ENCODE measurements at places on chromosomes 2 and 18.
A peak's percentile ranks its signal among the peaks of the same experiment; 100 is the strongest.

DNA sequence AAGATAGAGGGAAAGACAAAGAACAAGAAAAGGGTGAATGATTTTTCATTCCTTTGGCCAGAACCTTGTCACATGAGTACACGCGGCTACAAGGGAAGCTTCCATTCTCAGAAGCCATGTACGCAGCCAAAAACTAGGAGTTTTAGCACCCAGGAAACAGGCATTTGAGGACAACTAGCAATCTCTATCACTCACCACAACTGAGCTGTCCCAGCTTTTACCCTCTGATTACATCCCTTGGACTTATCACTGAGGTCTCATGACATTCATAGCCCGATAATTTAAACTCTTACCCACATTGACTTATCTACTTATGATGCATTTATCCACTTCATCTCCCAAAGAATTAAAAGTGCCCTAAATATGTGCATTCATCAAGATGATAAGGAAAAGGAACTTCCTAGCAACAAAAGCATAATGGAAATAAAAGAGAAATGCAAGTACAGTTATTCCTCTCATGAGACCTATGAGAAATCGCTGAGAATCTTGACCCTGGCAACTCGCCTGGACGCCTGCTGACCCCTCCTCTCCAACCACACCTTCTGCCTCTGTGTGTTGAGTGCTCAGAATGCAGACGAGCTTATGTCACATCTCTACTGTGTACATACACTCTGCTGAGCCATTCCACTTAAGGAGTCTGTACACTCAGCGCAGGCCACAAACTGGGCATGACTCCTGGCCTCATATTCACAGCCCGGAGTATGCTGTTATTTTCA, 28.7 kb upstream of the MFSD6 start:
- no peak for DNase-seq

DNA sequence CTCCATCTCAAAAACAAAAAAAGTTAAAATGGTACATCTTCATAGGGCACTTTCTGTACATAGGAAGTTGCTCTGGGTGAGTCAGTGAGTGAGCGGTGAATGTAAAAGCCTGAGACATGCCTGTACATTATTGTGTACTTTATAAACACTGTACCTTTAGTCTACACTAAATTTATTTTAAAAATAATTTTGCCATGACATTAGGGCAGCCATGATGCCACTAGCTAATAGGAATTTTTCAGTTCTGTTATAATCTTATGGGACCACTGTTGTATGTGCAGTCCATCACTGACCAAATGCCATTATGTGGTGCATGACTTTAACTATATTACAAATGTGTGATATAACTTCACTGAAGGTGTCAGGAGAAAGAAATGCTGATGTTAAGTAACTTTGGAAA, 11.0 kb upstream of the TXNDC2 start:
- DNase-seq: peak; percentile 33

DNA sequence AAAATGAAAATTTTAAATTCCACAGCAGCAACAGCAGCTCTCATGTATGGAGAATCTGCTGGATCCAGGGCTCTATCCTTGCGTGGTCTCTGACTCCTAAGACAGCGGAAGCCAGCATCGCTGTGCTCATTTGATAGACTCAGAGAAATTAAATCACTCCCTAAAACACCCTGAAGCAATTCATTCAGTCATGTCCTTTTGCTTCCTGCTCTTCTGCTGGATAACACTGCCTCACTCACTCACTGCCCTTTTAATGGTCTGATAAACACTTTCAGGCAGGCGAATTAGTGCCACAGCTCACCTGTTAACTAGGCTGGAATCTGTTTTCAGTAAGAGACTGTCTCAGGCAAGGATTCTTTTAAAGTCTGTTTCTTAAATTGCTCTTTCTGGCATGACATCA, 10.0 kb downstream of the WIPF1 start:
- no peak for DNase-seq

GRCh38 chr2:198143793-198144192, 339.4 kb downstream of the PLCL1 start:
- no peak for DNase-seq

GRCh38 chr18:70195852-70196434, 9.5 kb downstream of the RTTN start:
- DNase-seq: peak; percentile 66

GRCh38 chr2:234451852-234452625, 44.8 kb downstream of the ARL4C start:
- DNase-seq: peak; percentile 96

- DNase-seq: peak; percentile 65
These were observed 46.7 kb downstream of the GLS start for GRCh38 chr2:190927301-190927700.

GRCh38 chr18:23550898-23551297, 35.4 kb downstream of the NPC1 start:
- no peak for DNase-seq

DNA sequence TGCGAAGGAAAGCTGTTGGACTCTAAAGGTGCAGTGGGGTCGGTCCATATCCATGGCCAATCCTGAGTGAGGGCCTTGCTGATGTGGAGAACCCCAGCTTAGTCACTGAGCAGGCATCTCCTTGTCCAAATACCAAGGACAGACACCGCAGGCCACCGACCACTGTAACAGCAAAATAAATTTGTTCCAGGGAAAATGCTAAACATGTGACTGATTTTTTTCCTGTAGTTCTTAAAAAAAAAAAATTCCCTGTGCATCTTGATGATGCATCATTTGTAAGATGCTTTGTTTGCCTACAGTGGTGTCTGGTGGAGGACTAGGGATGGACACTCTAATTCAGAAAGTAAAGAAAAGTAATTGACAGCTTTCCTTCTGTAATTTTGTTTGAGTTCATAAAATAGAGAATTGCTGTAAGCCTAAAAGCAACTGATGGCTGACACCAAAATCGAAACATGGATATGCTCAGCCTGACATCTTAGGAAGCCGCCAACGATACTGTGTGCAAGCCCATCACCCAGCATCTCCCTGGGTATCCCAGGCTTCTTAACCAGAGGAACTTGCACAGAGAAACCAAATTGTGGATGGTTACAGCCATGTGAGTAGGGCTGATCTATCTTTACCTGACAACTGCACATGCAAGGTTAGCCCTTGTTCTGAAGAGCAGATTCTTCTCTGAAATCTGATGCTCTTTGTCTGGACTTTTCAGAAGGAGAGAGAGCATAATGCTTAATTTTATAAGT, 188.6 kb downstream of the ARL4C start:
- no peak for DNase-seq

GRCh38 chr18:6885992-6886796, 156.7 kb downstream of the ARHGAP28 start:
- DNase-seq: peak; percentile 43

DNA sequence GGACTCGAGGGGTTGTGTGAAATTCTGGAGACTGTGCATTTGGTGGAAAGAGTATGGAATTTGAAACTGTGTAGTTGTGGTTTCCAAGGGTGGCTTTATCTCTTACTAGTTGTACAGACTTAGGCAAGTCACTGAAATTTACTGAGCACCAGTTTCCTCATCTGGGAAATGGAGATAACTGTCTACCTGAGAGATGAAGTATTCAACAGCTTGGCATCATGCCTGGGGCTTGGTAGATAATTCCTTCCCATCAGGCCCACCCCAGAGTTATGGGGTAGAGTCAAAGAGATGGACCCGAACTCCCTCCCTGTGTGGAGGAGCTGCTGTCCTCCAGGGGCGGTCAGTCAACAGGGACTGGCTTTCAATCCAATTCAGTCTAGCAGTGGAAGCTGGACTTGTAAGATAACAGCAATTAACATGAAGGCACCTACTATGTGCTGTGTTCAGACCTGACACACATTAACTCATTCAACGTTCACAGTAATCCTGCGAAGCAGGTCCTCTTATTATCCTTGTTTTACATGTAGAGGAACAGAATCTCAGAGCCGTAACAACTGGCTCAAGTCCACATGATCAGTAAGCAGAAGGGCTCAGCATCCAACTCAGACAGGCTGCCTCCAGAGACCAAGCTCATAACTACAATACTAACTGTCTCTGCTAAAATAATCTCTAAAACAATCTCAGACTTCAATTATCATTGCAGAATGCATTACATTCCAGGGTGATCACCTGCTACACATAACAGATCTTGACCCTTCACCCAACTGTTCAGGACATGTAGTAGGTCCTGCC, 432.1 kb downstream of the LPIN1 start:
- no peak for DNase-seq

GRCh38 chr2:137467246-137467862, 496.9 kb upstream of the HNMT start:
- DNase-seq: peak; percentile 44

DNA sequence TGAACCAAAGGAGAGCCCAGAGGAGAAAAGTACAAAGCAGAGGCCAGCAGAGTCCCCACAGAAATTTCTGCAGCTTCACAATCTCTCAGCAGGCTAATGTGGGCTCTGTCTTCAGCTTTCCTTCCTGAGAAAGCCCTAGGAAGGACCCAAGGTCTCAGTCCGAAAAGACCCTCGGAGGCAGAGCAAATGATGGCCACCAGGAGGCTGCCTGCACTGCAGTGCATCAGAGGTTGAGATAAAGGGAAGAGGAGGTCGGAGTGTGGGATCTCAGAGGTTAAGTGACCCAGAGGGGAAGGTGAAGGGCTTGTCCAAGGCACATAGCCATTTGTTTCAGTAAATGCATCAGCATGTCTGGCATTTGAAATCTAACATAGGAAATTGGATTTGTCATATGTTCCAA, 299.1 kb upstream of the SLC14A2 start:
- no peak for DNase-seq

DNA sequence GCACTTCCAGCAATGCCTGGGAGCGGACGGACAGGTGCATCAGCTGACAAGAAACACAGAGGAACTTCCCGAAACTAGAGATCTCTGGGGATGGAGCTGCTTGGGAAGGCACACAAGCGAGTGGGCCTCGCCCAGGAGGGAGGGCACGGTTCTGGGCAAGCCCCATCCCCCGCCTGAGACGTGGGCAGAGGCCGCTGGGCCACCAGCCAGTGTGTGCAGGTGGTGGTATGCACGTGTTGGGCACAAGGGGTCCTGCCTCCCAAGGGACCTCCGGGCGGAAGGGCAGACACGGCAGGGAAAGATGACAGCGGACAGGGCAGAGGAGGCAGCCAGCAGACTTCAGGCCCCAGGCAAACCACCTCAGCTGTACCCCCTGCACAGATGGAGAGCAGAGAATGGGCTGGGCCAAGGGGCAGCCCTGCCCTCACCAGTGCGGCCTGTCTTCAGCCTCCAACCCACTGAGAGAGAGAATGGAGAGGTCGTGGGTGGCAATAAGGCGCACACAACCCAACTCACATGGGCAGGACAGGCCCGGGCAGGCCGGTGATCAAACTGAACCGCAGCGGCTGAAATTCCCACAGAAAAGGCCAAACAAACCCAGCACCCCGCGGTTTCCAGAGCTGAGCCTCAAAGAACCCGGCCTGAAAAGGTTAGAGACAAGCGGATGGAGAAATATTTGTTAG, 51.2 kb downstream of the HDAC4 start:
- no peak for DNase-seq

- DNase-seq: no peak
These were observed 46.8 kb downstream of the IMPA2 start for GRCh38 chr18:12028040-12028628.

DNA sequence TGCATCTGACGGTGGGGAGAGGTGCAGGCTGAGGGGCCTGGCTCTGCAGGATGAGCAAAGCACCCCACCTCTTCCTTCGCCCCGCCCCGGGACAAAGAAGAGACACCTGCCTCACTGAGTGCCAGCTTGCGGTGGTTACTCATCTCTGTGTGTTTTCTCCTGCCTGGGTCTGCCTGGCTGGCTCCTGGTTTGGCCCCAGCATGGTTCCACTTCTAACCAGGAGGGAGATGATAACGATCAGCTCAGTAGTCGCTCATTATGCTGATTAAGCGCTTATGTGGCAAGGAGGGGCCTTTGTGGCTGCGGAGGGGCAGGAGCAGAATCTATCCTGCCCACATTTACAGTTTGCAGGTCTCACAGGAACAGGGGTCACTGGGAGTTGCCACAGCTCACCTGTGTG, 68.7 kb upstream of the EDAR start:
- no peak for DNase-seq

- no peak for DNase-seq
These were observed 2.1 kb downstream of the SERPINB10 start for GRCh38 chr18:63909870-63910269.

DNA sequence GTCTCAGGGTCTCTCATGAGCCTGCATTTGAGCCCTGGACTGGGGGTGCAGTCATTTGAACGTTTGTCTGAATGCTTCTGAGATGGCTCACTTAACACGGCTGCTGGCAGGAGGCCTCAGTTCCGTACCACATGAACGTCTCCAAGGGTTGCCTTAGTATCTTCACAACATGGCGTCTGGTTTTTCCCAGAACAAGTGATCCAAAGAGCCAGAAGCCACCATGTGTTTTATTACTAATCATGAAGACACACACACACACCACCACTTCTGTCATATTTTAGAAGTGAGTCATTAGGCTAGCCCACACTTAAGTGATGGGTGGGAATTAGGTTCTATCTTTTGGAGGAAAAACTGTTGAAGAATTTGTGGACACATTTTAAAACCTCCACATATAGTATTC, 15.0 kb upstream of the MYO1B start:
- DNase-seq: peak; percentile 91

DNA sequence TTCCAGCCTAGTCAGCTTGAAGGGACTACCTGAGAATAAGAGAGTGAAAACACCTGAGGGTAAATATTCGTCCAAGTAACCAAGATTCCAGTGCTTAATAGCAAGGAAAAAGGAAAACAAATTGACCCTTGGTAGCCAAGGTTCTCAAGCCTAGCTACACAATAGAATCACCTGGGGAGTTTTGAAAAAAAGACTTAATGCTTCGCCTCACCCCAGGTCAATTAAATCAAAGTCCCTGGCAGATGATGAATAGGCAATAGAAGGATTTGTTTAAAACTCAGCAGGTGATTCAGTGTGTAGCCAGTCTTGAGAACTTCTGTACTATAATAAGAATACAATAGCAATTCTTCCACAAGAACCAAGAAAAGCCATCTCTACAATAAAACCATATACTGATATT, 500.2 kb downstream of the XIRP2 start:
- no peak for DNase-seq

- DNase-seq: no peak
These were observed 31.7 kb downstream of the ONECUT2 start for GRCh38 chr18:57466745-57467409.

- no peak for DNase-seq
These were observed 104.0 kb downstream of the TSHZ1 start for GRCh38 chr18:75314606-75315005.

DNA sequence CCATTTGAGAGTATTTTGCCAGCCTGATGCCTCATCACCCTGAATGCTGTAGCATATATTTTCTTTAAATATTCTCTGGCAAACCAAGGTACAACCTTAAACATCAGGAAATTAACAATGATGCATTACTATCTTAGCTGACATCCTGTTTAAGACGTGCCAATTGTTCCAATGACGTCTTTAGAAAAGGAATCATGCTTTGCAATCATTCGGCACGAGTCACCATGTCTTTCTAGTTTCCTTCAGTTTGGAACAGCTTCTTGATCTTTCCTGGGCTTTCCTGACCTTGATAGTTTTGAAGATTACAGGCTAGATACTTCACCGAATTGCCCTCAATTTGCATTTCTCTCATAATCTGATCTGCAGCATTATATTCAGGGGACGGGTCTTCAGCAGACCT, 88.2 kb upstream of the GLI2 start:
- peak; percentile 13 for DNase-seq

Data from iris pigment epithelial cell (primary cell).